CD4-positive, alpha-beta memory T cell (primary cell): ENCODE measurements at places on chromosomes 12 and 14.

GRCh38 chr12:107439026-107439738 lies 246.4 kb upstream of the PWP1 start:
- no peak for DNase-seq

- no peak for DNase-seq
Observed at GRCh38 chr14:24078146-24078545, 6.8 kb downstream of the CPNE6 start.

DNA sequence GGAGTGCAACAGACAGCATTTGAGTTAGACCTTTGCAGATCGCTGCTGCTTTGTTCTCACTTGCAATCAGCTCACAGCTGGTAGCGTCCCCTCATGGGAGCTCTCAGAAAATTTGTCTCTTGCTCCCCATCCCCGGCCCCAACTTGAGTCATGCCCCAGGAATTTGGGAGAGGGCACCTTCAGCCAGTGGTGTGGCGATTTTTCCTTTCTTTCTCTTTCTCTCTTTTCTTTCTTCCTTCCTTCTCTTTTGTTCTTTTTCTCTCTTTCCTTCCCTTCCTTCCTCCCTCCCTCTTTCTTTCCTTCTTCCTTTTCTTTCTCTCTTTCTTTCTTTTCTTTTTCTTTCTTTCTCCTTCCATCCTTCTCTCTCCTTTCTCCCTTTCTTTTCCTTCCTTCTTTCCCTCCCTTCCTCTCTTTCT lies 34.2 kb upstream of the MAP1LC3B2 start:
- no peak for DNase-seq

DNA sequence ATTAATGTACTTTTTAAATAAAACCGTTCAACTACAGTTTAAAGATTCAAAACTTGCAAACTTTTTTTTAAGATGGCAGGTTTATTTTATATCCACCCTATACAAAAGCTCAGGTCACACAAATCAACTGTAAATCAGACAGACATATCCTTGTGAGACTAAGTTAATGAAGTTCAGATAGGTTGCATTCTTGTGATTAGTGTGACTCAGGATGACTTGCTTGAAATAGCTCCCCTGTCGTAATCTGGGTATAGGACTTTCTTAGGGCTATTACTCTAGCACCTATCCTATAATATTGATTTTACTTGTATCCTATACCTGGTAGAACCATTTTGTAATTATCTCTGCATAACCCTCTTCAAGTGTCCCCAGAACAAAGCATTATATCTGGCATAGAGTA lies 9.5 kb upstream of the PRKD1 start:
- no peak for DNase-seq

- no peak for DNase-seq
Observed at GRCh38 chr14:22159957-22160356, 429.1 kb downstream of the DAD1 start.

- DNase-seq: no peak
Observed at GRCh38 chr12:18825138-18825537, 87.2 kb downstream of the CAPZA3 start.

GRCh38 chr14:104149617-104150135 lies 11.3 kb downstream of the KIF26A start:
- DNase-seq: no peak

GRCh38 chr12:18383203-18383602 lies 121.9 kb downstream of the PIK3C2G start:
- no peak for DNase-seq
